ENCODE measurements at places on chromosomes 6 and 20.

GRCh38 chr6:38039502-38039901 lies 220.0 kb downstream of the ZFAND3 start:
- no peak for DNase-seq

DNA sequence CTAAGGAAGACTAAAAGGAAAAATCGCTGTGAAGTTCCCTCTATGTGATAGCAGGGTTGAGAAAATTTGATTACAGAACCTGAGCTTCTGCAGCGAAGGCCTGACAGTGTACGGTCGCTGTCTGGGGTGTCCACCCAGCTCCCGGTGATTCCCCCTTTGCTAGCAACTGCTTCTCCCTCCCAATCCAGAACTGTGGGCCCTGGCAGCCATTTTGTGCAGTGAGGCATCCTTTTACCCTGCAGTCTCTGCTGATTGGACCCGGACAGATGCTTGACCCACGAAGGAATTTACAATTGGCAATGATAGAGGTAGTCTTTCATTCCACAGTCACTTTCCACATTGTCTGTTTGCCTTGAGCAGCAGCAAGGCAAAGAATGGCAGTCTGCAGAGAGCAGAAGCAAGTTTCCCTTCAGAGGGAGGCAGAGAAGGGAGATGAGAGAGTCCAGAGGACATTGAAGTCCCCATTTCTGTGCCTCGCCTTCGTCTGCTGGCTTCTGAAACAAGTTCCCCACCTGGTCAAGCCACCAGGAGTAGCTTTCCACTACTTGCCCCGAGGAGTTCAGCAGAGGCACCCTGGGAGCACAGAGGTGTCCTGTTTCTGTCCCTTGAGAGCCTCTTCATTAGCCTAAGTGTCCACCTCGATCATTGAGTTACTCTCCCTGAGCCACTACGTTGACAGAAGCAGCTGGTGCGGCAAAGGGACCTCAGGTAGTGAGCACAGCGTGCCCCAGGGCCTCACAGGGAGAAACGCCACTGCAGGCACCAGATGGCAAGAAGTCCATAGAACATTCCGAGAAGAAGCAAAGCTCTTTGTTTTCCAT lies 370.3 kb downstream of the NRN1 start:
- DNase-seq: no peak

GRCh38 chr6:90413396-90413795 lies 116.8 kb upstream of the BACH2 start:
- no peak for DNase-seq

DNA sequence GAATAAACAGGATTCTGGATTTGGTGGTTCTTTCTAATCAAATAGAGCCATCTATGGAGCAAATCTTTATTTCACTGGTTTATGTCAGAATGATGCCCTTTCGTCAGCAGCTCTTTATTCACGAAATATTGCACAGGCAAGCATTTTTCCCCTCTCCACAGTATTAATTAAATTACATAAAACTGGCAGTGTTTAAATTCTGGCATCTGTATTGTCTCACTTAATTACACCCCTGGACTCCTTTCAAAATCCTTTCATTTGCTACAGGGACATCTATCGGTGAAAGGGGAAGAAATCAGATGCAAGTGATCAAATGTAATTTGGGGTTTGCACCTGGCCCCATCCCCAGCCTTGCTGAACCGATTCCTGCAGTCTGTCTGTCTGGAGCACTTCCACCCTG lies 801.9 kb downstream of the QKI start:
- DNase-seq: no peak

GRCh38 chr20:31698803-31699718 lies 23.6 kb downstream of the BCL2L1 start:
- no peak for DNase-seq

DNA sequence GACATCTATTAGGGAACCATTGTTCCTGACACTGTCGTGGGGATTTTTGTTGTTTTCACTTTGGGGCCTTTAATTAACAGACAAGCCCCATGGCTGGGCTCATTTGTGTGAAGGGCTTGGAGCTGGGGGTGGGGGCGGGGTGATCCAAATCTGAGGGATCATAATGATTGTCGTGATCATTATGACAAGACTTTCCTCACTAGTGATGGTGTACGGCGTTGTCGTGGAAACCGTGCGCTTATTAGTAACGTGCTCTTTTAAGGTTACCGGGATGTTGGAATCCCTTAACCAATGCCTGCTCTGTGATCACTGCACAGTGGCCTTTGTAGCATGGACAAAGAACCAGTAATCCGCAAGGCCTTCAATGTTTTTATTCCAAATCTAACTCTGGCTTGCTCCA lies 18.6 kb downstream of the PDYN start:
- no peak for DNase-seq

- DNase-seq: no peak
Observed at GRCh38 chr6:17439243-17439993, 46.0 kb downstream of the CAP2 start.

- no peak for DNase-seq
Observed at GRCh38 chr6:63307581-63308246, 12.1 kb downstream of the LGSN start.

- DNase-seq: no peak
Observed at GRCh38 chr6:40986921-40987819, 51.9 kb downstream of the UNC5CL start.

DNA sequence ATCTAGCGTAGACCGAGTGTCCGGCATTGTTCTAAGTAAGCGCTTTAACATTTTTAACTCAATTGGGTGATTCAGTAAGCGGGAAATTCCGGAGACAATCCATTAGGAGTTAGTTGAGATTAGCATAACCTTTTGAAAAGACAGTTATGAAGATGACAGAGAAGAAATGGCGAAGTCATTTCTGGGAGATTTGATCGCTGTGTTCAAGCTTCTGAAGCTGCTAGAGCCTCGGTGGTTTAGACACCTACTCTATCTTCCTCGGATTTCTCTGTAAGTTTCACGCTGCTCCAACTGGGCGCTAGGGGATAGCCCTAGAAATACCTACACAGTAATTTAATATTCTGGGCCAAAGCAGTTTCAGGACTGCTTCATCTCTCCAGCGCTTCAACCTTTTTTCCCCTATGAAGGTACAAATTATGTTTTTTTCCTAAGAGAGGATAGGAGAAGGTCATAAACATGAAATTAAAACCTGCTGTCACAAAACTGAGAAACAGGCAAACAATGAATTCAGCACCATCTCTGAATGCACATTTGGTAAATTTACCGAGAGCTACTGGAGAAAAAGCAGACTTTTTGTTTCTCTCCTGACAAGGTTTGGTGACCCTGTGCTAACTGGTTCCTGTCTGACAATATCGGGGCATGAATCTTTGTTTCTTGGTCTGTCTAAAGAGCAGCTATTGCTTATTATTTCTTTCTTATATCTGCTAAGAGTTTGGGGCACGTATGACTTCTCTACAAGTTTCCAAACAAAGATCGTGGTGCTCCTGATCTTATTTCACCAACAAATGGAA lies 22.4 kb downstream of the ZNF311 start:
- no peak for DNase-seq

DNA sequence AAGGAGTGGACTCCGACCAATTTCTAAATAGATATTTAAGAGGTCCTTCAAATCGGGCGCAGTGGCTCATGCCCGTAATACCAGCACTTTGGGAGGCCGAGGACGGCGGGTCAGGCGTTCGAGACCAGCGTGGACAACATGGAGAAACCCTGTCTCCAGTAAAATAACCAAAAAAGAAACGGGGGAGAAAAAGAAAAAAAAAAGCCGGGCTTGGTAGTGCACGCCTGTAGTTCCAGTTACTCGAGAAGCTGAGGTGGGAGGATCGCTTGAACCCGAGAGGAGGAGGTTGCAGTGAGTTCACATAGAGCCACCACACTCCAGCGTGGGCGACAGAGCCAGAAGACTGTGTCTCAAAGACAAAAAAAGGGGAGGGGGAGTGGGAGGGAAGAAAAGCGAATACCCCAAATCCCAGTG lies 53.3 kb upstream of the HFE start:
- DNase-seq: no peak

- no peak for DNase-seq
Observed at GRCh38 chr20:17848249-17849048, 120.1 kb downstream of the SNX5 start.

DNA sequence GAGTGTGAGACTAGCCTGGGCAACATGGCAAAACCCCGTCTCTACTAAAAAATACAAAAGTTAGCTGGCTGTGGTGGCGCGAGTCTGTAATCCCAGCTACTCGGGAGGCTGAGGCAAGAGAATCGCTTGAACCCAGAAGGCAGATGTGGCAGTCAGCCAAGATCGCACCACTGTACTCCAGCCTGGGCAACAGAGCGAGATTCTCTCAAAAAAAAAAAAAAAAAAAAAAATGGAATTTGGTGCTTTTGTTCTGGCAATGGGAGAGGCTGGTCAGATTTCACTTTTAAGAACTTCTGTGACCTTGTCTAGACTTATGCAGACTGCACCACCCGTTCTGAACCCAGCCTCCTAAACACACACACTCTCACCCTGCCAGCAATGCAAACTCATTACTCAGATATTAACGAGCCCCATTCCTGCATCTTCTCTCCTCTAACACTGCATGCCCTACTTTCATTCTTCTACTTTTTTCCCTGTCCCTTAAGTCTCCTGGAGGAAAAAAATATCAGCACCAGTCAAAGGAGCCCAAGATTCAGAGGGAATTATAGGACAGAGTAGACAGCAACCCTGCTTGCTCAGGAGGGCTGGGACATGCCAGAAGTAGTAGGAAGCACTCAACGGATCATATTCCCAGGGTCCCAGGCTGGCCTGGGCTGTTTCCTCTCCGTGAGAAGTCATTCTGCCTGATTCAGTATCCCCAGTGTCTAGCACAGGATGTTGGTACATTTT lies 4.4 kb downstream of the MOCS1 start:
- DNase-seq: no peak

GRCh38 chr6:3789896-3790558 lies 38.5 kb upstream of the PXDC1 start:
- no peak for DNase-seq

DNA sequence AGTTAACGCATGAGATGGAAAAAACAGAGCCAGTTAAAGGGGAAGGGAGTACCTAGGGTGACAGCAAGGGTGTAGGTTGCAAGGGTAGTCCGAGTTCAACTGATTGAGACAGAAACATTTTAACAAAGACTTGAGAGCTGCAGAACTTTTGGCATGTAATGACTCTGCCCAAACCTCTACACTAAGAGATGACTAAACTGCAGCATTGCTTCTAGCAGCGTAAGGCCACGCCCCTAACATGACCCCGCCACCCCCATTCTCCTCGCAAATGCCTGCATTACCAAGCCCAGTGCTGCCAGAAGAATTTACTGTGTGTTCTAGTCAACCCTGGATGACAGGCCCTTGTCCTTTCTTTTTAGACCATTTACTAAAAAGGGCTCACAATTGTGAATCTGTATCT lies 6.3 kb upstream of the HINT3 start:
- DNase-seq: no peak

GRCh38 chr20:6632187-6632586 lies 135.3 kb upstream of the BMP2 start:
- DNase-seq: no peak

DNA sequence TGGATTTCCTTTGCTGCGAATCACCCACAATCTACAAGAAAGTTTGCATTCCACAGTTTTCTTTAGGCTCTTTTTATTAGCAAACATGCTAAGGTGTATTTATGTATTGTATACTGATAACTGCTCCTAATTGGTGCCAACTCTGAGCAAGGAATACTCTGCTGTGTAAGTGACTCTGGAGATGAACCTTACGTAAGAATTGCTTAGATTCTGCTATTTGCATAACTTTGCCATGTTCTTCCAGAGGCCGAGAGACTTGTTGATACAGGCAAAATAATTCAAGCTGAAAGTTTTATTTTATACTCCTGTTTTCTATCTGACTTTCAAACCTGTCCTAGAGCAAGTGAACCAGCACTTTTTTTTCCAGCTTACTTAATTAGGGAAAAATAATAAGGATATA lies 461.3 kb downstream of the GJA1 start:
- no peak for DNase-seq

- DNase-seq: no peak
Observed at GRCh38 chr20:6185268-6185667, 62.4 kb upstream of the FERMT1 start.

DNA sequence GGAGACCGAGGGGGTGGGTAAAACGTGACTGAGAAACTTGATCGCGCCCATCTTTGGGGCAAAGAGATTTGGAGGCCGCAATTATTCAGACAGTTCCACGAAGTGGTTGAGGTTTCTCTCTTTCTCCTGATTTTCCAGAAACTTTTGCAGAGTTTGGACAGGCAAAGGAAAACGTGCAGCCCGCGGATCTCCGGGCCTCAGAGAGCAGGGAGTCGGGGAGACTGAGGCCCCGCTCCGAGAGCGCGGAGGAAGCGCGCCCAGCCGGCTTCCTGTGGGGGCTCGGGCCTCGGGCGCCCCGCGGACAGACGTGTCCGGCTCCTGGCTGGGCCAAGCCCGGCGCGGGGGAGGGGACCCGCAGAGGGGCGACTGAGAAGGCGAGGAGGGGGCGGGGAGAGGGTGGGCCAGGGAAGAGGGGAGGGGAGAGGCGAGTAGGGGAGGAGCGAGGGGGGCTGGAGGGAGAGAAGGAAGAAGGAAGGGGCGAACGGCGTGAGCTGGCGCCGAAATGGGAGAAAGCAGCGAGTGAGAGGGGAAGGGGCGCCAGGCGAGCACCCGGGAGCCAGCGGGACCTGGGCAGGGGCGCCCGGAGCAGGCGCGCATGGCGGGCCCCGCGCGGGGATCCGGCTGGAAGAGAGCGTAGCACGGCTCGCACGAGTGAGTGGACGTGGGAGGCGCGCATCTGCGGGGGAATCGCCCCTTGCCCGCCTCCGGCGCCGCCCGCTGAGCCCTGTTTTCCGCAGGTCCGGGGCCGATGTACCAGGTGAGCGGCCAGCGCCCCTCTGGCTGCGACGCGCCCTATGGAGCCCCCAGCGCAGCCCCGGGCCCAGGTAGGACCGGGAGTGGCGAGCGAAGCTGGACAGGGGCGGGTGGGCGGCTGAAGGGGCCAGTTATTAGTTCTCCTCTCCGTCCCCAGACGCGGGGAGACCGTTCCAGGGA lies at the start of gene MDFI:
Gene MDFI, plus strand, starts transcription at position 467 of the 933 bp plus-strand sequence. Its CDS starts 282 bp downstream, at position 749.
- no peak for DNase-seq

DNA sequence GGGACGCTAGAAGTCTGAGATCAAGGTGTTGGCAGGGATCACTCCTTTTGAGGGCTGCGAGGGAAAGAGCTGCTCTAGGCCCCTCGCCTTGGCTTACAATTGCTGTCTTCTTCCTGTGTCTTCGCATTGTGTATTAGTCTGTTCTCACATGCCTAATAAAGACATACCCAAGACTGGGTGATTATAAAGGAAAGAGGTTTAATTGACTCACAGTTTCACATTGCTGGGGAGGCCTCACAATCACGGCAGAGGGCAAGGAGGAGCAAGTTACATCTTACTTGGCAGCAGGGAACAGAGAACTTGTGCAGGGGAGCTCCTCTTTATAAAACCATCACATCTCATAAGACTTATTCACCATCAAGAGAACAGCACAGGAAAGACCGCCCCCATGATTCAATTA lies 102.5 kb upstream of the ASF1A start:
- DNase-seq: no peak
